ENCODE measurements at places on chromosomes 3 and 15.

DNA sequence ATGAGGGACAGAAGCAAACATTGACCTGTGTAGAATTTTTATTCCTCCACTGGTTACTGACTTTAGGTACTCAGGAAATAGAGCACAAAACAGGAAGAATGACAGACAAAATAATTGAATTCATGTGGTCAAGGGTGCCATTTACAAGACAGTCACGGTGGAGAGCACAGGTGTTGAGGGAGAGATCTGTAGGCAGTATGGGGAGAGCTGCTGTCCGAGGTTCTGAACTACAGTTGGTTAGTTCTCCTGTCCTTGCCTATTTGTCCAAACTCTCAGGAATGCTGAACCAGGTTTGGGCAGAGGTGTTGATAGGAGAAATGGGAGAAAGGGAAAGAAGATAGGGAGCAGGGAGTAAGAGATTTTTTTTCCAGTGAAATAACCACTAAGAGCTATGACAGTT, 178.5 kb upstream of the ZBTB20 start:
- DNase-seq: no peak

DNA sequence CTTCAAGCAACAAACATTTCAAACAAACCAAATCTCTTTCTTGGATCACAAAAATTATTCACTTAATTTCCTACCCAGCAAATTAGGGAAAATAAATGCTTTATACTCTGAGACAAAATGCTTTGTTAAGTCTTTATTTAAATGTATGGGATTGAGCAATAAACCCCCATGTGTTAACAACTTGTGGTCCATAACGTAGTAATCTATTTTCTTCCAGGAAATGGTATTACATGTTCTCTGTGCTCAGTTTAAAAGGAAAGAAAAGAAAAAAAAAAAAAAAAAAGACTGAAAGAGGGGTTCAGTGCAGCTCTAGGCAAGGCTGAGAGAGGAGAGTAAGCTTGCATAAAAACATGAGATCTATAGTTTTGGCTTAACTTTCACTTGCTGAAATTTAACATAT, 102.3 kb downstream of the PIK3CB start:
- DNase-seq: no peak

DNA sequence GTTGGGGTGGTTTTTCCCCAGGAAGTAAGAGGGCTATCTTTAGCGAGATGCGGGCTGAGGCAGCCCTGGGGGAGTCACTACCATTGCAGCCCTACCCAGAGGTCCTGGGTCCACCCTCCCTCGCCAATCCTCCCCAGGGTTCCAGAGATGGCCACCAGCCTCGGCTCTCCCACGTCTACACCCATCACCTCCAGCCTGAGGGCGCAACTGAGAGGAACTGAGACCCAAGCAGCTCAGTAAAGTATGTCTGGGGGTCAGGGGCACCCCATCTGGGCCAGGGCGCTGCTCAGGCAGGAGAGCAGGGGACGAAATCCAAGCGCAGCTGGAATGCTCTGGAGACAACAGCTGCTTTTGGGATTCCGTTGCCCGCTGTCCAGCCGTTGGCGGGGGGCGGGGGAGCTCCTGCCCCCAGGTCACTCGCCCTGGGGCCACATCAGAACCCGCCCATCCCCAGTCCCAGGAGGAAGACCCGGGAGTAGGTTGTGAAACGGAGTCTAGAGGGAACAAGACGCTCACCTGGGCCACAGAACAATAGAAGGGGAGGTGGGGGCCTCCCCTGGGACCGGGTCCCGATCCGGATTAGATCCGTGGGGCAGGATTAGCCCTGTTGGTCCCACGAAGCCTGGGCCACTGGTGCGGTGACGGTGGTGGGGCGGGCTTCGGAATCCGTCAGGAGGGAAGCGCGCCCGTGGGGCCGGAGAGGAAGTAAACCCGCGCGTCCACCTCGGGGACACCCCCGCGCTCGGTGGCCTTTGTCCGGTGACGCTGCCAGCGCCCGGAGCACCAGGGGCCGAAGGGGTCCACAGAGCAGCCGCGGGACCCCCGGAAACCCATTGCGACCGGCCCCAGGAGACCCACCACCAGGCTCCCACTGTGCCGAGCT, 1.4 kb upstream of the NDUFAF3 start:
- DNase-seq: no peak

- no peak for DNase-seq
These were observed 789.8 kb downstream of the TUSC7 start for GRCh38 chr3:117499189-117499870.

Data from stimulated activated CD8-positive, alpha-beta memory T cell treated with anti-CD3 and anti-CD28 coated beads, Interleukin-2, amount 100 ng/mL, for 1 hour (primary cell).